CMK (cell line): ENCODE measurements at places on chromosomes 13 and 19.

GRCh38 chr19:44757735-44758505 is 9.4 kb downstream of the BCL3 start:
- DNase-seq: no peak

GRCh38 chr13:38879278-38879677 is 111.4 kb downstream of the STOML3 start:
- no peak for DNase-seq

GRCh38 chr13:95784900-95785290 is 108.0 kb downstream of the DNAJC3 start:
- no peak for DNase-seq

DNA sequence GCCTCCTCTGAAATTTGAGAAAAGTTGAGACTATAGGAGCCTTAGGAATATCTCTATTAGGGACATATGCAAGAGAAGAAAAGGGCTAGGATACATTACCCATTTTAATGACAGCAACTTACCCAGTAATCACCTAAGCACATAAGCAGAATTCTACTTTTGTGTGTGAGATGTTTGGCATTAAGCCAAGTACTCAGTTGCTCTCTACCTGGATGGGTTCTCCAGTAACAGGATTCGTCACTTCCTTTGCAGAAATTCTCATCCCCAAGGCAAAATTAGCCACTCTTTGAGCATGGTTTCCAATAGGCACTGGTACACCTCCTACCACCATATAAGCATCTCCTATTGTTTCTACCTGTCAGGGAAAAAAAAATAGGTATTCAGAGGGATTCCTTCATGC is 95.1 kb downstream of the C13orf42 start:
- no peak for DNase-seq

- no peak for DNase-seq
Observed at GRCh38 chr19:2611483-2612464, 90.7 kb downstream of the GNG7 start.

DNA sequence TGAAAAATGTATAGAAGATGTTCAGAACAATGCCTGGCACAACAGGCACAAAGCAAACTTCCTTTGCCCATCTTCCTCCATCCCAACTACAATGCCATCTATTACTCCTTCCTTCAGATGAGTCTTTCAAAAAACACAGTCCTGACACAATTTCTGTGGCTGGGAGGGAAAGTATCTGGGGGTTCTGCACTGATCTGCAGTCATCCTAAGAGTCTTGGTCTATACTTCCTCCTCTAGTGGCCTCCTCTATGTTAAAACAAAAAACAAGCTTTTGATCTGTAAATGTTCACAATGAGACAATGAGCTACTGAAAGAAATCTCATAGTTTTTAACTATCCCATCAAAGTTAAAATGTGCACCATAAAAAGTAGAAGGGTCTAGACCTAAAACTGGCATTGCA is 44.8 kb downstream of the USP12 start:
- DNase-seq: no peak

- no peak for DNase-seq
Observed at GRCh38 chr19:33683881-33684537, 62.3 kb downstream of the CHST8 start.

DNA sequence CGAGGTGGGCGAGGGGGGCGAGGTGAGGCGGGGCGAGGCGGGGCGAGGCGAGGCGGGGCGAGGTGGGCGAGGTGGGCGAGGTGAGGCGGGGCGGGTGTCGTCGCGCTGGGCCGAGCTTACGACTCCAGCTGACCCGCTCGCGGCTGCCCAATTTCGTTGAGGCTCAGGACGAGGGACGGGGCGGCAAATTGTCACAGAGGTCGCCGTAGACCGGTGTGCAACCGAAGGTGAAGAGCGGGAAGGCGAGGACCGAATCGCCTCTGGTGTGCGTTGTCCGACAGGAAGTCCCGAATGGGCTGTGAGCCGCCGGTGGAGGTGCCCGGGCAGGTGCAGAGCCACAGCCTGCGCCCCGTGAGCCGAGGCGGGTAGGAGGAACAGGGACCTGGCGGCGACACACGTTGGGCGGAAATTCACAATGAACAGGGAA is at the start of gene LACC1:
Gene LACC1 (plus strand): TSS at position 150 of the 427 bp plus-strand sequence. CDS start 1,082 bp downstream, outside the sequence.
- DNase-seq: no peak

GRCh38 chr13:46643165-46643777 is 90.3 kb downstream of the LRCH1 start:
- DNase-seq: no peak

GRCh38 chr13:43782686-43783085 is 4.1 kb downstream of the ENOX1 start:
- DNase-seq: no peak

- DNase-seq: no peak
Observed at GRCh38 chr13:33489563-33489962, 204.0 kb upstream of the STARD13 start.

DNA sequence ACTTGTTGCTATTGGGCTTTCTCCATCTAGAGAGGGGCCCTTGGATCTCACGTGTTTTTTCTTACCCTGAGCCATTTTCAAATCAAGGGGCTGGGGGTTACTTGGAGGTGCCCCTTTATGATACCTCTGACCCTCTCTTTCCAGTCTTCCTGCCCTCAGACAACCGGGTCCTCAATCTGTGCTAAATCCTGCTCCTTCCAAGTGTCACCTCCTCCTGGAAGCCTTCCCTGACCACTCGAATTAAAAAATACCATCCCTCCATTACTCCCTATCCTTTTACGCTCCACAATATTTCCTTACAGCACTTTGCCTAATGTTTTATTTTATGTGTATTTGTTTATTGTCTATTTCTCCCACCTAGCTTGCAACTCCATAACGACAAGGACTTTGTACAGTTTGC is 3.3 kb downstream of the KLK8 start:
- no peak for DNase-seq

GRCh38 chr19:58009301-58009665 is 6.7 kb upstream of the ZNF606 start:
- no peak for DNase-seq

GRCh38 chr19:29873024-29873800 is 61.4 kb downstream of the CCNE1 start:
- no peak for DNase-seq

DNA sequence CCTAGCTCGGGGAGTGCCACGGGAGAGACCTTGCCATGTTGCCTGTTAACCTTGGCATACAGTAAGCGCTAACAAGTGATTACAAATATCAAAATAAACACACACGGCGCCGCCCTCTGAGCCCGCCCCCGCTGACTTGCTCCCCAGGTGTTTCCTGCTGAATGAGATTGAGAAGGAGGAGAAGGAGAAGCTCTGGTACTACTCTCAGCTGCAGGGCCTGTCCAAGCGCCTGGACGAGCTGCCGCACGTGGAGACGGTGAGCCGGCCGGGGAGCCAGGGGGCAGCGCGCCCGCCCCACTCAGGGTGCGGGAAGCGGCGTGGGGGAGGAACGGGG is 5.0 kb downstream of the APC2 start:
- DNase-seq: no peak

- no peak for DNase-seq
Observed at GRCh38 chr19:43809762-43810696, 7.8 kb upstream of the LYPD5 start.

- DNase-seq: no peak
Observed at GRCh38 chr19:18685597-18686190, 2.2 kb downstream of the CRTC1 start.

GRCh38 chr13:24187185-24187584 is 26.7 kb downstream of the SPATA13 start:
- no peak for DNase-seq

DNA sequence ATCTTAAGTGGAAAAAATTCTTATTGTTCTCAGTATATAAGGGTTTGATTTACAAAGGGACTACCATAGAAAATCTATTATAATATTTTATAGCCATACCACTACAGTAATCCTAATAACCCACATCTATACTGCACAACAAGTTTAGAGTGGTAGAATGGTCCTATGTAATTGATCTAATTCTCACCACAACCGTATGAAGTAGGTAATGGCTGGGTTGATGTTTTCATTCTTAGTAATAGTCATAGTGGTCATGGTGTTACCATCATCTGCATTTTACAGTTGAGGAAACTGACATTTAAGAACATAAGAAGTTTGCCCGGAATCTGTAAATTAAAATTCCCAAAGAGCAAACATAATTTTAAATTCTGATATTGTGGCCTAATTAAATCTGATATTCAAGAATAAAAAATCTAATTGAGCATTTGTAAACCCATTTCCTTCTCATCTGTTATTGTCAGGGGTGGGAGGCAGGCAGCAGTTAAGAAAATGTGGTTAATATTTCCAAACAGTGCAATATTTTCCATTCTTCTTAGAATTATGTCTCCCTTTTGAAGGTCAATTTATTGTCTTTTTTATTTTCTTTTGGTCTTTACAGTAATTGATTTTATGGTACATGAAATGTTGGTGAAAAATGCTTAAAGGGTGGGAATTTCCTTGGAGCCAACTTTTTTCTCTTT is 65.6 kb downstream of the DHRS12 start:
- DNase-seq: no peak

DNA sequence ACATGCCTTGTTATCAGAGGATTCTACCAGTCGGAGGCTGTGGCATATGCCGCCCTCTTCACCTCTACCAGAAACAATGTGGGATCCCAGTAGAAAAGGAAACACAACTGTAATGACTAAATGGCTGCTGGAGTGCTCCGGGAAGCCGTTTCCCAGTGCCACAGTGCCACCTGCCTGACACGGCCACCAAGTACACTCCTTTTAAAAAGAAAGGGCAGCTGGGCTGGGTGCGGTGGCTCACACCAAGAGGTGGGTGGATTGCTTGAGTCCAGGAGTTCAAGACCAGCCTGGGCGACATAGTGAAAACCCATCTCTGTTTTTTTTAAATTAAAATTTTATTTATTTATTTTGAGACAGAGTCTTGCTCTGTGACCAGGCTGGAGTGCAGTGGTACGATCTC is 67.3 kb downstream of the TRPM4 start:
- no peak for DNase-seq

GRCh38 chr19:46460055-46460454 is 11.3 kb downstream of the PNMA8A start:
- no peak for DNase-seq

DNA sequence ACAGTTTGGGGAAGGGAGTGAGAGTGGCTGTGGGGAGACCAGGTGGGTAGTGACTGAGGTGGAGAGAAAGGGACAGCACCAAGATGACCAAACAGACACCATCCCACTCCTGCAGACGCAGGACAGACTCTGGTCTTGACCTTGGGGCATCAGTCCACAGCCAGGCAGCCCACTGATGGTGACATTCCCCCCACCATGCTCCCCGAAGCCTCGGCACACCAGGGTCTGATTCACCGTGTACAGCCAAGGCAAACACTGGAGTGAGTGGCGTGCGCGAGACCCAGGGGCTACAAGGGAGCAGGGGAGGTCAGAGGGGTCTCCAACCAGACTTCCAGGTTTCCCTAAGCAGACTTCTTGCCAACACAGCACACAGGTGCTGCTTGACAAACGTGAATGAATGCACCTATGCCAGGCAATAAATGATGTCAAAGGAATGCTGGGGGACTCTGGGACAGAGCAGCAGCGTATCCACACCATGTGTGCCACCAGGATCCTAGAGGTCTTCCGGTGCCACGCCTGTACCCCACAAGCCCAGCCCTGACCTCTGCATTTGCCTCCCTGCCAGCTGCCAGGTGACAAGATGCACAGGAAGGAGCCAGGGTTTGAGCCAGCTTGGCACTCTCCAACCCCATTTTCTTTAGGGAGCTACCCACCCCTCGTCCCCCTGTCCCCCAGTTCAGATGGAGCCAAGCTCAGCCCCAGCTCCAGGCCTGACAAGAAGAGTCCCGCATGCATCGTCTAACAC is 18.5 kb downstream of the RANBP3 start:
- DNase-seq: no peak

GRCh38 chr13:77009011-77009410 is 17.1 kb downstream of the CLN5 start:
- no peak for DNase-seq

DNA sequence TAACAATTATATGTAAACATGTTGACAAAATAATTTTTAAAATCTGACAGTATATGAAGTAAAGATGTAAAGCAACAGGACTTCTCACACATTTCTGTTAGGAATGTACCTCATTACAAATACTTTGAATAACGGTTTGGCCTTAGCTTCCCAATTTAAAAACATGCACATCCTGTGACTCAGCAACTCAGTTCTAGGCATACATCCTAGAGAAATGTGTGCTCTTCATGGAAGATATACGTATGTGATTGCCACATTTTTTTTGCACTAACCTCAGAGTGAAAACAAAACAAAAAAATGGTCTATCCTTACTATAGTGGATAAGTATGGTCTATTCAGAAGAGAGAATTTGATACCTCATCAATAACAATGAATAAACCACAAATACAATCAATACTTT is 314.6 kb downstream of the LIG4 start:
- no peak for DNase-seq

DNA sequence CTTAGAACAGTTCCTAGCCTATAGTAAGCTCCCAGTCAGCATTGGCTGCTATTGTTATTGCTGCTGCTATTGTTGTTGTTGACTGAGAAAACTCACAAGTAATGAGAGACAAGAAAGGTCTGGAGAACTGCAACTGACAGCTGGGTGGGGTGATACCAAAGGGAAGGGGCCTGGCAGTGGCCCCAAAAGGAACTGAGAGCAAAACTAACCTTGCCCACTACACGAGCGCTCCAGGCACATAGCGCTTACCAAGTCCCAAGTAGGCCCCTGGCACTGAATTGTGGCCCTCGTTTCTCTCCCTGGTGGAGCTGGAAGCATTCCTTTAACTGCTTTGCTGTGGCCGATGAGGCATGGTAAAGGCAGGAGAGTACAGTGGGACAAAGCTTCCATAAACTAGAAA is 59.7 kb downstream of the KCTD12 start:
- no peak for DNase-seq

DNA sequence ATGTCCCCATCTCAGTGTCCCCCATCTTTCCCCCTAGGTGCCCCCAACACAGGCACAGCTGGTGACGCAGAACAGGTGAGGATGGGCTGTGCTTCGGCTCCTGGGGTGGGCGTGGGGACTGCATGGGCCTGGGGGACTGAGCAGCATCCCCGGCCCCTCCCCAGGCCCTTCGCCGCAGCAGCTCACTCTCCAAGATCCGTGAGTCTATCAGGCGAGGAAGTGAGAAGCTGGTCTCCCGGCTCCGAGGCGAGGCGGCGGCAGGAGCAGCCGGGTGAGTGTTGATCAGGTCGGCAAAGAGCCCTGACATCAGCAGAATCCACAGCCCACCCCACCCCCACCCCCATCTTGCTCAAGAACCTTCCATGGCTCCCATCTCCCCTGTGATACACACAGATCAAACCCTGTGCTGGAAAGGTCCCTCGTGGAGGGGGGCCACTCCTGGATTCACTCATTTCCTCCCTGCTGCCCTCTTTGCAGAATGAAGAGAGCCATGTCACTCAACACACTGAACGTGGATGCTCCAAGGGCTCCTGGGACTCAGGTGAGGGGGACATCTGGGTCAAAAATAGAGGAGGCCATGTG is 10.0 kb downstream of the KLC3 start:
- DNase-seq: no peak

DNA sequence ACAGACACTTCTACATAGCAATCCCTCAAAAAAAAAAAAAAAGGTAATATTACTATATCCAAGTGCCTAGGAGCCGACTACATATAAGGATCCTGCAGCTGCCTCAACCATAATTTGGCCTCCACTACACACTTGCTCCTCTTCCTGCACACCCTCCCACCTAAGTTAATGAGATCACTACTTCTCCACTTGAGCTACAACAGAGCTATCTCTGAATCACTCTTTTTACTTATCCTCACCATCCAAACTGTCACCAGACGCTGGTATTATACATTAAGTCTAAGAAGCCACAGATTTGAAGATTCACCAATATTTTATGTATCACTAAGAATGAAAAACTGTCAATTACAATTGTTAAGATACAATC is 8.3 kb downstream of the OBI1 start:
- DNase-seq: no peak
